ENCODE measurements at places on chromosomes 7 and 10. TPM values are rescaled to one million over a fixed set of nuclear protein-coding genes. Genes with fewer than 3 reads are reported as not detected.

DNA sequence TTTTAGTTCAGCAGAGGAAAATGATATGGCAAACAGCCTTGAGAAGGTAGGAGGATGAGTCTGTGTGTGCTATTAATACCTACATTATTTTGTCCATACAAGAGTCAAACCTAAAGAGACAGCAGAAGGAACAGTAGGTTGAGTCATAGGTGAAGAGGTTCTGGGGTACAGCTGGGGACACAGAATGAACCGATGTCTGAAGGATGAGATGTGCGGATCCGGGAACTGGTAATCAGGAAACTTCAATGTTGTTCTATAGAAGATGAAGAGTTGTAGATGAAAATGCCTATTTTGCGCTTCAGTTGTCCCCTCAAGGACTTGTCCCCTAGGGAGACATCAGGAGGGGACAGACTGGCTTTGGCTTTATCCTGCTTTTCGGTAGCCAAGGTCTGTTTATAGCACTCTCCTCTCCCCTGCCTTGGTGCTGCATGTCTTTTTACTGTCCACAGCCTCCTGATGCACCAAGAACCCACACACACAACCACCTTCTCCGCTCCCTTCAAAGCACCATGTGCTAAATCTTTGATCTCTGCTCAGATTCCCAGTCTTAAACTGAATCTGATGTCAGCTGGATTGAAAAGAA is 94.6 kb downstream of the GNAT3 start:
- DNase-seq: no peak
- no peaks in the 10 kb centered on the region for H3K4me1 ChIP-seq
- H3K36me3 ChIP-seq: no peaks in the 10 kb centered on the region
- no peak overlapping the region for H3K27ac ChIP-seq
- no peak overlapping the region for H3K4me3 ChIP-seq

GRCh38 chr7:110522061-110522760 is 568.7 kb upstream of the LRRN3 start:
- H3K36me3 ChIP-seq: no peaks in the 10 kb centered on the region
- H3K4me1 ChIP-seq: 0 out of 2 replicates have a peak, but pooled peaks cover 2% of the 10 kb centered on the region
- DNase-seq: peak; percentile 18
- no peak overlapping the region for H3K4me3 ChIP-seq

GRCh38 chr10:1356349-1356748 is 300.2 kb downstream of the WDR37 start:
- no peak overlapping the region for H3K27ac ChIP-seq
- H3K4me3 ChIP-seq: no peak overlapping the region
- DNase-seq: no peak
- no peaks in the 10 kb centered on the region for H3K27me3 ChIP-seq
- no peaks in the 10 kb centered on the region for H3K36me3 ChIP-seq

Gene CLEC5A
- not detected for total RNA-seq
